NCI-H82 (cell line): ENCODE measurements at places on chromosomes 12 and 14.

GRCh38 chr12:70275045-70275444 lies 31.8 kb downstream of the CNOT2 start:
- DNase-seq, result no peak

GRCh38 chr14:89324501-89325298 lies 92.3 kb downstream of the FOXN3 start:
- no peak for DNase-seq

GRCh38 chr12:10307630-10308029 lies at the start of gene KLRD1:
Gene KLRD1, plus strand, starts transcription at chr12:10307870. Its CDS starts 208 bp downstream, at chr12:10308078.
- no peak for DNase-seq

GRCh38 chr14:30796707-30797106 lies 77.7 kb upstream of the COCH start:
- DNase-seq, result peak; percentile 34

GRCh38 chr14:64875350-64875749 lies 4.4 kb downstream of the SPTB start:
- DNase-seq, result no peak

- DNase-seq, result peak; percentile 46
These were observed 9.8 kb downstream of the CABP1 start for GRCh38 chr12:120650233-120650690.

DNA sequence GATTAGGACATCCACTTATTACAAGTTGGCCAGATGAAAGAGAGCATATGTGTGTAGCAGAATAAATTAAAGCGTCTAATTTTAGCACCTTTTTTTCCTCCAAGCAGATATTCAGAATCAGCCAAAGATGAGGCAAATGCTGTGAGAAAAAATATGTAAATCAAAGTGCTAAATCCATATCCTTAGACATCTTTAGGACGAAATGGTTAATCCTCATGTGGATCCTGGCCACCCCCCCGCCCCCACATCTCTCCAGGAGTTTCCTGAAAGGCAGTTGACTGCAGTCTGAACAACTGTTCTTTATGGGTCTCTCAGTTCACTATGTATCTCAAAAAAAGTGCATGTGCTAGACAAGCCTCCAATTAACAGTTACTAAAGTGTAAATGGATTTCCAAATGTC lies 1768.1 kb upstream of the SEL1L start:
- DNase-seq, result no peak

- no peak for DNase-seq
These were observed 30.0 kb upstream of the STAB2 start for GRCh38 chr12:103556890-103557627.

DNA sequence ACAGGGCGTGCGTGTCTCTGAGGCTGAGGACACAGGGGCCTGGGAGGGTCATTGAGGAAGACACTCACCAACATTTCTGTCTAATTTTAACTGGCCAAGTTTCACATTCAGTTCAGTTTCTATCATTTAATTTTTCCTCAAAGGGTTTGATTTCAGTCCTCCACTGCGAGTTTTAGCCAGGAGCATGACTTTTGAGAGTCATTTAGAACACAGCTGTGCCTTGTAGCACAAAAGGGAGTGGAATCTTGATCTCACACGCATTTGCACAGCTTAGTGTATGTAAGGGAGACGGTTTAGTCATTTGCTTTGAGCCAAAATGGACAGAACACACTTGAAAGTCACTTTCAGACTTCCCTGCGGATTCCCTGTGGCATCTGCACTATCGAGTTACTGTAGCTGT lies 1090.8 kb downstream of the BCL11B start:
- no peak for DNase-seq

- DNase-seq, result no peak
These were observed 388.5 kb downstream of the PAWR start for GRCh38 chr12:79302162-79302814.

- DNase-seq, result no peak
These were observed 102.7 kb upstream of the PLEKHA5 start for GRCh38 chr12:19026614-19027488.

DNA sequence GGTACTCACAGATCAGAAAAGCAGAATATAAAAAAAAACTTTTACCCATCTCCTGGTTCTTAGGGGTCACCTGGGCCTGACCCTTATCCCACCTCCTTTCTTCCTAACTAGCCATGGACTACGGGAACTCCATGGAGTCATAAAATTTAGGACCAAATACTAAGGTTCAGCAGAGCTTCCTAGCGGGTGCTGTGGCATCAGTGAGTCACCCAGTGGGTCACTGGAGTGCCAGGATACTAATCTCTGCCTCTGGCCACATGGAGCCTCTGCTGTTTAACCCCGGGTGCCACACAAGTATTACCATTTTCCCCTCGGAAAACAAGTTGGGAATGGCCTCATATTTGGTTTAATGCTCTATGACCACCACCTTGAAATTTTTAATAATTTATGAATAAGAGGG lies 6.9 kb downstream of the ZBTB39 start:
- DNase-seq, result no peak

DNA sequence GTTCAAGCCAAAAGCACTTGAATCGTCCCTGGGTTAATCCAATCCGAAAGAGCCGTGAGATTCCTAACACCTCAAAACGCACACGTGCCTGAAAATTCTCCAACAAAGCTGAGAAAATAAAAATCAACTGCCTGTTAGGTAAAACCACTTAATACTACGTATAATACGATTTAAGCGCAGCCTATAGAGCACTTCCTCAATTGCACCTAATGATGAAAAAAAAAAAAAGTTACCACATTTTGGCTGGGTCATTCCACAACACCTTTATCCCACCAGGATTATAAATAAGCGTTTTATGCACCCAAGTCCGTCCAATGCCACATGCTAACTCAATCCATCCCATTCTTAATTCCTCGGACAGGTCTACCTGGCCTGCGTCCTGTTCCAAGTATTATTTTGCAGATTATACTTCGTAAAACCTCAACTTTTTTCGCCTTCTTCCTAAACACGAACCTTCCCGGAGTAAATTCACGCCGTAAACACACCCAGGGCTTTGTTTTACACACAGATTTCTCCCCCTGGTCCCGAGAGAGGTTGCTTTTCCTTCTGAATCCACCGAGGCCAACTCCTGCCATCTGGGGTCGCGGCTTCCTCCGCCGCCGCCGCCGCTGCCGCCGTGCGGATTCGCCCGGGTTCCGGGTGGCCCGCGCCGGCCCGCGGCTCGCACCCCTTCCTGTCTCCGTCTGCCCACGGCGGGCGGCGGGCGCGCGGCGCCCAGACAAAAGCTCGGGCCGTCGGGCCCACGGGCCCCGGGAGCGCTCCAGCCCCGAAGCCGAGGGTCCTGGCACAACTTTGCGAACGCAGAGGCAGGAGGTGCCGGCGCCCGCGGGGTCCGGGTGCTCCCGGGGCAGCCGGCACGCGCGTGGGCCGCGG lies 66.2 kb downstream of the RNF34 start:
- peak; percentile 67 for DNase-seq

DNA sequence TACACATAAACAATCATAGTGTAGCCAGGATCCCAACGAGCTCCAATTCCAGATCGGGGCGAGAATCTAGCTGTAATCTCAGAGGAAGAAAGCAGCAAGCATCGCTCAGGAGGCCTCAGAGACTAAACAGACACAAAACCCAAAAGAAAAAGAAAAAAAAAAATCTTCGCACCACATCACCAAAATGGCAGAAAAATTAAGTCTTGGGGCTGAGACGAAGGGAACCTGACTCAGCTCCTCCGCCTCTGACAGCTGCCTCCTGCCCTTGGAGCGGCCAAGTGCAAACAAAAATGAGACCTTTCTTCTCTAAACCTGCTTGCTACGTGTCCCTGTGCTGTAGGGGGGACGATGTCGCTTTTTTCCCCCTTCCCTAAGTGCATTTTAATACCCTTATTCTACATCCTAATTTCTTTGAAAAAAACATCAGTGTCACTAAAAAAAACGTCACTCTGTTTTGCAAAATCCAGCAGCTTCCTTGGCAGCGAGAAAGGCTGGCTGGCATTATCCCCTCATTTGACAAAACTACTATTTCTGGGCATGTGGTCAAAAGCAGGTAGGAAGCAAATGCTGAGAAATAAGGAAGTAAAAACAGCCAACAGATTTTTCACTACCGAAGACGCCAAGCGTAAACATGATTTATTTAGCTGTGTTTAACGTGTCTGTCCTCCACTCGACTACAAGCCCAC lies 30.5 kb downstream of the BCL11B start:
- DNase-seq, result no peak

DNA sequence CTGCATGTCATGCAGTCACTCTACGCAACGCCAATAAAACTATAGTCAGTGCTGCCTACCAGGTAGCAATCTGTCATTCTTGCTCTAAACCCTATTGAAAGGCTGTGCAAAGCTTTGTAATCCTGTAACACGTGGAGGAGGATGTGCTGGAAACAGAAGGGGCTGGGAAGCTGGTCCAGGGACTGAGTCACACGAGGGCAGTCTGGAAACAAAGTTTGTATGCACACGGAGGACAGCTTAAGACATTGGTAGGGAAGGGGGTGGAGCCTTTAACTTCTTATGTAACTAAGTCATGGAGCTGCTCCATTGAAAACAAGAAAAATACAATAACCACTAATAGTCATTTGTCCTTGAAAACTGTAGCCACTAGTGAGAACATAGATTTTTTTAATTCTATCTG lies 128.0 kb downstream of the BCAT1 start:
- DNase-seq, result peak; percentile 93

DNA sequence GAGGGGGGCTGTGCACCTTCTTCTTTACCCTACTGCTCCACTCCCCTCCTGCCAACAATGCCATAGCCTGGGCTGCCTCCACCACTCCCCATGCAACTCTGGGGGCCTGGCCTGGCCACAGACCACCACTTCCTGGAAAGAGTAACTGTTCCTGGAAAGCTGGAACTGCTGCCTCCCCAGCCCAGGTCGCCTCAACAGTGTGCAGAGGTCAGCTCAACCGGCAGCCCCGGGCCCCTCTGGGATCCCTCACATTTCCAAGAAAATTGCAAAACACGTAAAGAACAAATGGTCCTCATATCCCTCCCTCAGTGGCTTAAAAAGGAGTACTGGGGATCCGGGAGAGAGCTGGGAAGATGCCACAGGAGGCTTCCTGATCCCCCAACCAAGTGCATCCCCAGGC lies 22.4 kb upstream of the DIO3 start:
- no peak for DNase-seq

- peak; percentile 73 for DNase-seq
These were observed 173.8 kb upstream of the MIS18BP1 start for GRCh38 chr14:45426685-45427282.

DNA sequence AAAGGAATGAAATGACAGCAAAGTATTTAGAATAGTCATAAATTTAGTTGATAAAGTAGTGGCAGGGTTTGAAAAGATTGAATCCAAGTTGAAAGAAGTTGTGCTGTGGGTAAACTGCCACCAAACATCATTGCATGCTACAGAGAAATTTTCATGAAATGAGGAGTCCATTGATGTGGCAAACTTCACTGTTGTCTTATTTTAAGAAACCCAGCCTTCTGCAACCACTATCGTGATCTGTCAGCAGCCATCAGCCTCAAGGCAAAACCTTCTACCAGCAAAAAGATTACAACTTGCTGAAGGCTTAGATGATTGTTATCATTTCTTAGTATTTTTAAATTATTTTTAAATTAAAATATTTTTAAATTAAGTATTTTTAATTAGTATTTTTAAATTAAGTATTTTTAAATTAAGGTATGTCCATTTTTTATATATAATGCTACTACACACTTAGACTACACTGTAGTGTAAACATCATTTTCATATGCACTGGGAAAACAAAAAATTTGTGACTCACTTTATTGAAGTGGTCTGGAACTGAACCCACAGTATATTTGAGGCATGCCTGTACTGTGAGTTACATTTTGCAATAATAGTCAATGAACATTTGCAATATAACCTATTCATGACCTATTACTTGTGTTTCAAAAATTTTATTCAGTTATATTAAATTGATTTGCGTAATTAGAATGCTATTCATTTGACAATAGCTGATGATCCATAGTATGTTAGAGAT lies 67.2 kb upstream of the SYT1 start:
- DNase-seq, result no peak

GRCh38 chr12:47825173-47825639 lies 5.5 kb upstream of the HDAC7 start:
- DNase-seq, result no peak

DNA sequence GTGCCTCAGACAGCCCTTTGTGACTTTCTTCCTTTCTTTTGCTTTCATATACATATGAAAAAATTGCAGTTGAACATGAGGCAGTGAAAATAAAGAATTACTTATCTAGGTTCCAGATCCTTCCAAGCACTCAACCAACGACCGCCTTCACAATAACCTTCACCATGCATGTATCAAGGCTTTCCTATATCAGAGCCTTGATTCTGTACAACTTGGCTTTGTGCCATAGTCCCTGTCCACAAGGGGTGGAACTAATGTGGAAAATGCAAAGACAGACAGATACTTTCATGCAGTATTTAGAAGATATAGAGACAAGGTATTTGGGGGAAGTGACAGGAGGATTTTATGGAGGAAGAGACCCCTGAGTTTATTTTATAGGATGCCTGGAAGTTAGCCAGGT lies 48.6 kb upstream of the PLEKHA5 start:
- no peak for DNase-seq

DNA sequence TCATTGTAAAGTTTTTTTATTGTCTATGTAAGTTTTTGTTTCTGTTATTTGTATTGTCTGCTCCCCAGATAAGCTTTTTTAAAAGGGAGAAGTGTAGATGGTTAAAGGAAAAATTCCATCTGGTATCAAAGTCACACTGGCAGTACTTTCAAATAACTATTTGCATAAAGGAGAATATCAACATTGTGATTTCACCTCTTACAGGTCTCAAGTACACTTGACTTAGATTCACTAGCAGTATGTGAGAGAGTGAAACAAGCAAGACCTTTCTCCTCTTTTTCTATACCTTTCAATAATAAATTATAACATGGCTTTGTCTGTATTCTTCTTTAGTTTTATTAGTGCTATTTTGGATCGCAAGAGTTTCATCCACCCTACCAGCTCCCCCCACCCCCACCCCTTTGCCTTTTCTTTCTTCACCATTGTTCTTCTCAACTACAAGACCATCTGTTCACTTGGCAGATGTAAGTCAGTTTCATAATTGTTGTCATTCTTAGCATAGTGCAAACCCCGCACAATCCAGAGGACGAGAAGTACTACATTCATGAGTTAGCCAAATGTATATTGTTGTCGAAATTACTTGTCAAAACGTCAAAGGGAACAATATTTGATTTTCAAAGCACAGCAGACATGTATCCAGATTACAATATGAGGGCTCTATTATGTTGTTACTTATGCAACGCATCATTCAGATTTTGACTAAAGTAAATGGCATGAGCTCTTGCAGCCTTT lies 602.7 kb upstream of the FLRT2 start:
- peak; percentile 37 for DNase-seq

DNA sequence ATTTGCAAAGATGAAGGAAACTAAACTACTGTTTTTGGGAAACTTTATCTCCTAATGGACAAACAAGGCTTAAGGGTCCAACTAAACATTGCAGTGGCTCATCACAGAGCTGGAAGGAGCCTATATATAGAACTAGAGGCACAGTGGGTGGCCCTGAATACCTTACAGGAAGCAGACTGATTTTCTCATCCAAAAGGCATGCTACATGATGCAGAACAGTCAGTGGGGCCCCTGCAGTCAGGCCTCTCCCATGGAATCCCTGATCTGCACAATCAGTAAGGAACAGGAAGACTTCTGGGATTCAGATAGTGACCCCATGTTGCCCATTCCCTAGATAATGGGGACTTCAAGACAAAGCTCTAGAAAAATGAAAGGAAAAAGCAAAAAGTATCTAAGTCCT lies 1.9 kb upstream of the LLPH start:
- DNase-seq, result no peak
